ENCODE measurements at places on chromosomes 4 and X.

DNA sequence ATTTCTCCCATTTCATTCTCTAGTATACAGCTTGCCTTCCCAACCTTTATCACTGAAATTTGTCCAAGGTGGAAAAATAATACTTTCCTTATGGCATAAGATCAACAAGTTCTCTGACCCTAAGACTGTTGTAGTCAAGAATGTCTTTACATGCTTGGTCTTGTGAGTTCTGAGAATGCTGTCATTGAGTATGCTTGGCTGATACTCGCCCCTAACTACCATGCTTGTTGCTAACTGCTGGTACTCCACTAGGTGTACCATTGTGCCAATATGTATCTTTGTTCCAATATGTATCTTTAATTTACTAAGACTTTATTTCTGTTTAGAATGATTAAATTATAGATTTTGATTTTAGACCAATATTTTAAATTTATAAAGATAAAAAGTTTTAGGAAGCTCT is 796.4 kb downstream of the PCDH7 start:
- no peak for DNase-seq

GRCh38 chr4:42331914-42332368 is 65.3 kb upstream of the SHISA3 start:
- peak; percentile 36 for DNase-seq

- DNase-seq = no peak
These were observed 66.3 kb downstream of the NBDY start for GRCh38 chrX:56795309-56795868.

GRCh38 chr4:110138551-110138950 is 59.9 kb downstream of the ELOVL6 start:
- no peak for DNase-seq

DNA sequence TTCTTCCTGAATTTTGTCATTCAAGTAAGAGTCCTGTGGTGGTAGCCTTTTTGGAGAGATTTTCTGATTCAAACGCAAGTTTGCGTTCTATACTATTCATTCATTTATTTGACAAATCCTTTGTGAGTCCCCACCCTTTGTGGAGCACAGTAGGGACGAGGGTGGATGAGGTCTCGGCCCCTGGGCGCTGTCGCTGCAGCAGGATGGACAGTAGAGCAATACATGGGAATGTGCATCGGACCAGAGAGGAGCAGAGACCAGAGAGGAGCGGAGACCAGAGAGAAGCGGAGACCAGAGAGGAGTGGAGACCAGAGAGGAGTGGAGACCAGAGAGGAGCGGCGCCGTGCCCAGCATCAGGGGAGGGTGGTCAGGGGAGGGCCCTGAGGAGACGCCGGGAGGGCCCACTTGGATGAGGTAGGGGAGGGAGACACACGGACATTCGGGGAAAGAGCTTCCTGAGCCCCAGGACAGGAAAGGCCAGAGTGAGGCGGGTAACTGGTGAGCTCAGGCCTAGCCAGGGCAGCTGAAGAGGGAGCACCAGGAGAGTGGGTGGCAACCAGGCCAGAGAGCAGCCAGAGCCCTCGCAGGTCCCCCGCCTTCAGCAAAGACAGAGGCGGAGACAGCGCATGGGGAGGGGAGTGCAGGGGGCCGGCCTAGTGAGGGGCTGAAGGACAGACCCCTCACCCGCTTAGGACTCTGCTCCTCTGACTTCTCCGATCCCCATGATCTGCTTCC is 67.3 kb downstream of the NAT8L start:
- DNase-seq = no peak

DNA sequence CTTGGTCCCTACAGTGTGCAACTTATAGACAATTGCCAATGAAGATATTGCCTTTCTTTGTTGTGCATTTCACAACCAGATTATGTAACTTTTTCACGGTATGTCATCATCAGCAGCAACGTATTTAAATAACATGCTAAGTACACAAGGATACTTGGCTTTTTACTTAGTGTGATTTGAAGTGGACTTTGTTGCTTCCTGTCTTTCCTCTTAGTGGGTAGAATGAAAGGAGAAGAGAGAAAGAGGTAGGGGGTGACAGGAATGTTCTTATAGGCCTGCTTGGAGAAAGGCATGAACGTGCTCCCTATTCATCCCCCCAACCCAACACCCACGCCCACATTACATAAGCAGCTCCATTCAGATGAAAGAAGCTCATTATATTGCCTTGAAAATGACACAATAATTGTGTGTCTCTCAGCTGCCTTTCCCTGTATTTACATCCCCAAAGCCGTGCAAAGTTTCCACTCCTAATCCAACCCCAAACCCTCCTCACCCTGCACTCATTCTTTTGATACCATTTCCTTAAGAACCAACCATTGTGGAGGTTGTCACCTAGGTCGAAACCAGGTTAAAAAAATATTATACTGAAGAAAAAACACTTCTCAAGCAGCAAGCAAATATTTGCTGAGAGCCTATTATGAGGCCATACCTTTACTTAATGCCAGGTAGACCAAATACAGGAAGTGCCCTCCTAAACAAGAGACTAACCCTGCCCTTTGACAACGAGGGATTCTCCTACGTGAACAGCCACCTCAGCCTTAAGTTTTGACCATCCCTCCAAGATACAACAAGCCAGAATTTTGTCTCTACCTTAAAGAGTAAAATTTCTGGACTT is 25.2 kb upstream of the GK start:
- DNase-seq = no peak

DNA sequence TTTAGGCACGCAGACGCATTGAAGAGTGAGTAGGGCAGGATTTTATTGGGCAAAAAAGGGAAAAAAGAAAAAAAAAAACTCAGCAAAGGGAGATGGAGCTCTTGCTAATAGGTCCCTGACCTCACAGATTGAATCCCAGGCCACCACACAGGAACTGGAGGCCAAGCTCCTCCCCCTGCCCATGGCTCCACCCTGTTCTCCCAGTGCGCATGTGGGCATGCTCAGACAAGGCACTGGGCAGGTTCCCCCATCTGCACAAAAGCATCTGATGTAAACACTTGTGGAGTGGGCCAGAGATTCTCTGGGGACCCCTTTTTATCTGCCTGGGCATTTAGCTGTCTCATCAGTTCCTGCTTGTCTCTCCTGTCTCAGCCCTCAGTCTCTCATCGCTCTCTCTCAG is 9.5 kb downstream of the FRMD7 start:
- no peak for DNase-seq

DNA sequence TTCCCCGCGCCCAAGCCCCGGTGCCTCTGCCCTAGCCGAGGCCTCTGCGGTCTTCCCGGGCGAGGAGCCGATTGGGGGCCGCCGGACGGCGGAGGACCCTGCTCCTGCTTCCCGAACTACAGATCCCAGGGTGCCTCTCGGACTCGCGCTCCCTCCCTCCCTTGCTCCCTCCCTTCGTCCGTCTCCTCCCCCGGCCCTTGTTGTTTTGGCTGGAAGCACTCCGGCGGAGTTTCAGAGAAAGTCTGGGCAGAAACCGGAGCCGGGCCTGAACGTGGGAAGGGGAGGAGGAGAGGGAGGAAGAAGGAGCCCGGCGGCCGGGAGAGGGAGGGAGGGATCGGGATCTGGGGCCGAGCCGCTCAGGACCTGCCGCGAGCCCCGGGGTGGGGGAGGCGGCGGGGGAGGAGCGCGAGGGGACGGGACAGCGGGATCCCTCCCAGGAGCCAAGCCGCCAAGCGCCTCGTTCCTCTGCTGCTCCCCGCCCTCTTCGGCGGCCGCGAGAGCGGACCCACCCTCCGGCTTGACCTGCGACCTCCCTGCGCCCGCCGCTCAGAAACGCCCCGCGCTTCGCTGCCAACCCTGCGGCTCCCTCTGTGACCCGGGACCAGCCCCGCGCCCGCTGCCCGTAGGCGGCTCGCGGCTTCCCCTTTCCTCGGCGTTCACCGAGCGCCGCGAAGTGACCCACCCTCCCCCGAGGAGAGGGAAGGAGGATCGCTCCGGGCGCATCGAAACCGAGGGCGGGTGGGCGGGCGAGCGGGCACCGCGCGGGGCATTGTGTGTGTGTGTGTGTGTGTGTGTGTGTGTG is 496 bp upstream of the GAB1 start:
- DNase-seq = peak; percentile 90

GRCh38 chr4:64893205-64893604 is 484.0 kb upstream of the TECRL start:
- DNase-seq = no peak

- DNase-seq = peak; percentile 28
These were observed 652.8 kb upstream of the FAM241A start for GRCh38 chr4:111492496-111492895.

GRCh38 chr4:1098311-1098925 is 14.9 kb downstream of the RNF212 start:
- no peak for DNase-seq

GRCh38 chrX:107683124-107683895 is 55.0 kb downstream of the PRPS1 start:
- DNase-seq = no peak

DNA sequence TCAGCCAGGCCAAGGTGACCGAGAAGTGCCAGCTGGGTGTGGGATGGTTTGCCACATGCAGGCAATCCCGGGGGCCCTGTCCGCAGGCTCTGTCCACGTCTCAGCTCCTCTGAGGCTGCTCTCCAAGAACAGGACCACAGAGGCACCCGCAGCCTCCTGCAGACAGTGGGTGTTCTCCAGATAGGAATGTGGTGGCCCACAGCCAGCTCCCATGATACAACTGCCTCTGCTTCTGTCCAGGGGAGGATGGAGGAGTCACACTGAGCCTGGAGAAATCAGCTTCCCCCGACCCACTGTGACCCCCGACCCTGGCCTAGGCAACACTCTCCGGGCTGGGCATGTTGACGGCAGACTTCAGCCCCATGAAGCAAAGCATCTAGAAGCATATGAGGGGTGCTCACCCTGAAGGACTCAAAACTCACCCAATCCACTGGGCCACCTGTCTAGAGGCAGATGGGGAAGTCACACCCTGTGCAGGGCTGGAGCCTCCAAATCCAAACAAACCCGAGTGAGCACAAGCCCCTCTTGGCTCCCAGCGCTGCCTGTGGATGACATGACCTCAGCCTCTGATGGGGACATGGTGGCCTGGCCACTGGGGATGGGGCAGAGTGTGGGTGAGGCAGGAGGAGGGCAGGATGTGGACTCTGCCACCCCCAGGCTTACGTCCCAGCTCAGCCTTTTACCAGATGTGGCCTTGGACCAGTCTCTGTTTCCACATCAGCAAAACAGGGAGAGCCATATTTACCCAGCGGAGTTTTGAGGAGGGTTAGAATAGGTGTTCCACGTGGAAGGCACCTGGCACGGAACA is 102.3 kb downstream of the PSAPL1 start:
- DNase-seq = peak; percentile 83

- peak; percentile 77 for DNase-seq
These were observed at the start of gene TMEM154 for GRCh38 chr4:152679414-152680281. TMEM154 (minus strand) TSS chr4:152679997; CDS start chr4:152679933, 64 bp downstream.

DNA sequence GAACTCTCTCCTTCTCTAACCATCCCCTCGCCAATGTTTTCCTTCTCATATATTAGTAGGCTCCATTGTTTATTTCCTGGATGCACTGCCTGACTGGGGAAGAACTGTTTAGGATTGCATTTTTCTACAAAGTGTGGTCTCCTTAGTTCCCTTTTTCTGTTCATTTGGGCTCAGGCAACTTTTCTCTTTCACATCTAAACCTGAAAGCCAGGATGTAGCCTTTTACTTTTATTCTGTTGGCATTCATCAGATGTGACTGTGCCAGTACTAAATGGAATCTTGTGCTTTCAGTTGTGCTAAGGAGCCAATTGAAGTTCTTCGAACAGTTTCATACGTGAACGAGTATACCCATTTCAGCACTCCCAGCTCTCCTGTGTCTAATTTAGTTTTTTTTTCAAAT is 59.8 kb downstream of the DDIT4L start:
- no peak for DNase-seq

DNA sequence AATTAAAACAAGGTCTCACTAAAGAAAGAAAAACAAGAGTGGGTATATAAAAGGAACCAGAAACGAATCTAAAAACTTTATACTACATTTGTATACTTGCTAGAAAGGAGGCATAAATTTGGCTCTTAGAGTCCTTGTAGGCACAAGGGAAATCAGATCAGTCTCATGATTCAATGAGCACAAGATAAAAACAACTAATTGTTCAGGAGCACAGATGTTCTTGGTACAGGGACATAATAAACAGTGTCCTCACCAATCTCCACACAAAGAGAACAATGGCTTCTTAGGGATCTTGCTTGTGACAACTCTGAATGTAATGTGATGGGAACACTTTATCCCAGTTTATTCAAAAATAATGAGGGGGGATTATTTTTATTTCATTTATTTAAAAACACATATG is 28.3 kb downstream of the TMEM144 start:
- no peak for DNase-seq

- peak; percentile 40 for DNase-seq
These were observed 80.8 kb upstream of the BMPR1B start for GRCh38 chr4:94676970-94677369.

- peak; percentile 45 for DNase-seq
These were observed 102.3 kb downstream of the LARP1B start for GRCh38 chr4:128163177-128164117.

- no peak for DNase-seq
These were observed 57.7 kb downstream of the PRPS1 start for GRCh38 chrX:107686026-107686425.

DNA sequence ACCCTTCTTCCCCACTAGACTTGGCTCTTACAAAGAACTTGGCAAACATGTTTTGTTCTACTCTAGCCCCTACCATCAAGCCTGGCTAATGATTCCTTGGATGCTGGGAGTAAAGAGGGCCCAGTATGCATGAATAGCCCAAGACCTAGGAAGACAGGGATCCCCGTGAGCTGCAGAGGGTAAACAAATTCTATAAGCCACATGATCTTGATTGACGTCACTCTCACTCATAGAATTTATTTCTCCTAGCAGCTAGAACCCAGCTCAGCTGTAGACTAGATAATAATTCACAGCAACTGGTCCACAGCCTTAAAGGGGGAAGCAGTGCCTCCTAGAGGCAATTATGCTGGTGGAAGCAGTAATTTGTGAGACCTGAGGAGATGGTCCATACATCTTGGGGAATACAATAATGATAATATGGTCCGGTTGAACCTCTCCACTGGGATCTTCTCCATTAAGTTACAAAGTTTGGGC is 16.1 kb upstream of the USO1 start:
- DNase-seq = no peak

GRCh38 chr4:5101571-5101970 is 50.3 kb downstream of the STK32B start:
- peak; percentile 73 for DNase-seq

- no peak for DNase-seq
These were observed 224.3 kb downstream of the ANK2 start for GRCh38 chr4:113273721-113274220.

Measured in fibroblast of skin of right biceps (primary cell).